ENCODE measurements at places on chromosomes 7 and 10.

DNA sequence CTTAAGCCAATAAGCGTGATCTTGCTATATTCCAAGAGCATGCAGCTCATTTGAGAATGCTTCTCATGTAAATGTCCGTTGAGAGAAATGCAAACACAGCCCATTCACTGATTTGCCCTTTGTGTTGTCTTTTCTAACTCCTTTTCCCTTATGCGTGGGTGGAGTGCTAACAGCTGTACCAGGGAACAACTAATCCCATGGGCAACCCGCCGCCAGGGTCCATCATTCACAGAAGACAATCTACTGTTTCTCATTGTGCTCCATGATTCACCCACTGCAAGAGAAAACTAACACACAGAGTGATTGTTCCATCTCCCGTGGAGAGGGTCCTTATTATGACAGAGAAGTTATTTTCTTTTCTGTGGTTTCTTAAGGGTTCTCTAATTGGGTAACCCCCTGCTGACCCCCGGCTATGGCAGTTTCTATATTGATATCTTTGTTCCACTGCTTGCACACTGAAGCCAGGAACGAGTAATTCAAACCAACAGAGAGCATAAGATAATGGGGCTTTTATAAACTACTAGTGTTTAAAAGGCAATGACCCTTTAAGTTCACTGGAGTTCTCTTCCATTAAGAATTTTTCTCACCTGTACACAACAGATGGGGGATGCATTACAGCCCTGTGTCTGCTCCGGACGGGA, 298.7 kb downstream of the BAMBI start:
- H3K4me3 ChIP-seq, result no peak overlapping the region
- no peaks in the 10 kb centered on the region for H3K36me3 ChIP-seq
- H3K27me3 ChIP-seq, result no peaks in the 10 kb centered on the region
- no peak for DNase-seq
- no peak overlapping the region for H3K27ac ChIP-seq

- H3K36me3 ChIP-seq, result no peaks in the 10 kb centered on the region
- no peaks in the 10 kb centered on the region for H3K4me1 ChIP-seq
- peak; percentile 30 for DNase-seq
- H3K27me3 ChIP-seq, result no peaks in the 10 kb centered on the region
Measured at GRCh38 chr10:130388746-130389145, 252.6 kb downstream of the GLRX3 start.

DNA sequence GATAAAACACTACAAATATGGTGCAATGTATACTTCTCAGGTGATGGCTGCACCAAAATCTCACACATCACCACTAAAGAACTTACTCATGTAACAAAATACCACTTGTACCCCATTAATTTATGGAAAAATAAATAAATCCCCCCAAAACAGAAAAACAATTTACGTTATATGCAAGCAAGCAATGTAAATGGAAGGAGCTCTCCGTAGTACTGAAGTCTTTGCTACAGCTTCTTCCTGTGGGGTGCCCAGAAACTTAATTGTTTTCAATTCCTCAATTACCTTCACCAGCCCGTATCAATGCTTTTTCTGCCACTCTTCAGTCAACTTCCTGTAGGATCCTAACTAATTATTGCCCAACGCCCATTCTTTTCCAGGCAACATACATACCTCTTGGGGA, 138.1 kb downstream of the RELN start:
- no peak overlapping the region for H3K27ac ChIP-seq
- H3K4me3 ChIP-seq, result no peak overlapping the region
- no peaks in the 10 kb centered on the region for H3K27me3 ChIP-seq
- no peaks in the 10 kb centered on the region for H3K36me3 ChIP-seq
- H3K4me1 ChIP-seq, result no peaks in the 10 kb centered on the region
- DNase-seq, result no peak

DNA sequence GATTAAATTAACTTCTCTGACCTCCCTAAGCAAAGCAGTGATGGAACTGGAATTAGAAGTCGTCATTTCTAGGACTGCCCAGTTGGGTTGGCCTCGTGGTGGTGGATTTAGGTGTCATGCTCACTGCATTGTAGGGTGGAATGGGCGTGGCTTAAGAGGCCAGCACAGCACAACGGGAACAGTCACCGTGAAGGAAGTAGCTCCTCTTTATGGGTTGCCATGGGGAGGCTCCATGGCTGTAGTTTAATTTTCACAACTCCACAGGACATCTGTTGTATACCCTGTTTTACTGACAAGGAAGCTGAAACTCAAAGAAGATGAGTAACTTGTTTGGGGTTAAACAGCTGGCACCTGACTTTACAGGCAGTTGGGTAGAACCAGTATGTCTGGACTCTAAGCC, 208.3 kb downstream of the CELF2 start:
- no peak overlapping the region for H3K27ac ChIP-seq
- H3K4me1 ChIP-seq, result peaks cover 16% of the 10 kb centered on the region
- H3K4me3 ChIP-seq, result no peak overlapping the region
- no peak for DNase-seq
- H3K36me3 ChIP-seq, result no peaks in the 10 kb centered on the region

DNA sequence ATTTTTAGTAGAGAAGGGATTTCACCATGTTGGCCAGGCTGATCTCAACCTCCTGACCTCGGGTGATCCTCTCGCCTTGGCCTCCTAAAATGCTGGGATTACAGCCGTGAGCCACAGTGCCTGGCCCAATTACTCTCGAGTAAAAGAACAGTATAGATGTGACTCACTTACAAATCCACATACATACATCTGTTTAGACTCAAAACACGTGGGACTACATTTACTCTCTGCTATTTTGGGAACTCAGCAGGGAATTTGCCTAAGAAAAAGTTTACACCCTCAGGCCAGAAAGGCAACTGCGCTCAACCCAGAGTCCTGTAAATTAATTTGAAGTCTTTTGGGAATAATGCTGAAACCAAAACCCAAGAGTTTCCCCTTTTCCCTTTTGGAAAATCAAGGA, 289.7 kb downstream of the KLF6 start:
- no peaks in the 10 kb centered on the region for H3K27me3 ChIP-seq
- peak overlapping the region; percentile 84 for H3K27ac ChIP-seq
- no peaks in the 10 kb centered on the region for H3K36me3 ChIP-seq
- no peak overlapping the region for H3K4me3 ChIP-seq
- H3K4me1 ChIP-seq, result no peaks in the 10 kb centered on the region

GRCh38 chr7:133983685-133984419, 143.3 kb upstream of the LRGUK start:
- DNase-seq, result no peak
- H3K4me3 ChIP-seq, result no peak overlapping the region
- no peaks in the 10 kb centered on the region for H3K36me3 ChIP-seq
- H3K4me1 ChIP-seq, result no peaks in the 10 kb centered on the region
- no peaks in the 10 kb centered on the region for H3K27me3 ChIP-seq

DNA sequence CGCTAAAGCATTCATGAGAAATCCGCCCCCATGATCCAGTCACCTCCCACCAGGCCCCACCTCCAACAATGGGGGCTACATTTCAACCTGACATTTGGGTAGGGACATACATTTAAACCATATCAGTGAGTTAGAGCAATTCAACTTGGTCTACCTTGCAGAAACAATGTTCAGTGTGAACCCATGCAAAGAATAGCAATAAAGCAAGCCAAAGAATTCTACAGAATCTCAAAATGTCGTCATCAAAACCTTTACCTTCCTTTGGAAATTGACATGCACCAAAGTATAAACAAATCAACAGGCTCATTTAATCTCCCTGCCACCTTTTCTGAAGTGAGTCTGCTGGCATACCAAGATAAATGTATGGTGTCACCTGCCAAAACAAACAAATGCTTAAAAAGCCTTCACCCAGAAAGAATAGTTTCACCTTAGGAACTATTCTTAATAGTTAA, 68.8 kb upstream of the ABLIM1 start:
- DNase-seq, result no peak
- H3K27ac ChIP-seq, result no peak overlapping the region
- no peaks in the 10 kb centered on the region for H3K36me3 ChIP-seq
- H3K4me3 ChIP-seq, result no peak overlapping the region
- H3K27me3 ChIP-seq, result no peaks in the 10 kb centered on the region
